ENCODE measurements at places on chromosomes 5 and 9. TPM values are rescaled to one million over a fixed set of nuclear protein-coding genes. Genes with fewer than 3 reads are reported as not detected.

The PHF24 gene
- total RNA-seq: 0.16 TPM

The ARL14EPL gene
- total RNA-seq: 0.69 TPM

The TMEM8B gene
- total RNA-seq: 2.7 TPM

The STOM gene
- total RNA-seq: 105 TPM

Data from bronchial smooth muscle cell (primary cell).